Left renal pelvis (tissue), 4 donors: ENCODE measurements at places on chromosomes 2 and 18.
A peak's percentile ranks its signal among the peaks of the same experiment; 100 is the strongest.

DNA sequence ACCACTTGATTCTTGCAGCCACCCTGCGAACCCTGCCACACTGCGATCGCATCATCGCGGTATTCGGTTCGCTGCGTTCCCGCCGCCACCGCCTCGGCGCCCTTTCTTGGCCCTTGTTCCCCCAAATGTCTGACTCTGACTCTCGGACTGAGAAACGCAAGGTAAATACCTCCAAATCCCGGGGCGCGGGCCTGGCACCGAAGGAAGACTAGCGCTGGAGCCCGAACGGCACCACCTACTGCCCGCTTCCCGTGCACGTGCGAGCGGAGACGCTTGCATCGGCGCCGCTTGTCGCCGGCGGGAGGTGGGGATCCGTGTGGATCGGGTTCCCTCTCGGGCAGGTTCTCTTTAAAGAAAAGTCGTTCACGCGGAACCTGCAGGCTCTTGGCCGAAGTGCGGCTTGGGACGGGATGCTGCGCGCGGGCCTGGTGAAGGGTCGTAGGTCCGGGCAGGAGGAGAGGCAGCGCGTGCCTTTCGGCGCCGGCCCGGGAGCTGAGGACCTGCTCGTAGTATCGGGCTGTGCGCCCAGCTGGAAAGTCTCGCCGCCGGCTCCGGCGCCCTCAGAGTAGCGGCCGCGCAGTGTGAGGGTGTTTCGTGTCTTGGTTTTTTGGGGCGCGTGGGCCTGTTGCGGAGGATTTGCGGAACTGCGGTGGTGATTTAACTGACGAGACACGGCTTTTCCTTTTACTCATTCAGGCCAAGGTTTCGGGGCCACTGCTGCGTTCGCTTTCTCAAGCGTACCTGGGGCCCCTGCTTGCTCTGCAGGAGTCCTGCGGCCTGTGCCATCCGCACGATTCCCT lies 514 bp downstream of the BCL2L11 start:
- no peak for DNase-seq

GRCh38 chr2:24490690-24491541 lies at the start of gene NCOA1:
TSS of gene NCOA1 (plus strand) at chr2:24491254. CDS start at chr2:24658678, 167,424 bp downstream.
- DNase-seq = peak; percentile 70

- no peak for DNase-seq
These were observed 120.3 kb upstream of the SULT1C3 start for GRCh38 chr2:108119492-108119891.

- no peak for DNase-seq
These were observed 10.0 kb upstream of the D2HGDH start for GRCh38 chr2:241724259-241724974.

GRCh38 chr2:190970873-190971506 lies 43.0 kb downstream of the STAT1 start:
- no peak for DNase-seq

GRCh38 chr2:106582148-106583143 lies 95.3 kb downstream of the CD8B2 start:
- peak; percentile 83 for DNase-seq

- no peak for DNase-seq
These were observed 174.1 kb downstream of the UXS1 start for GRCh38 chr2:106020032-106020431.

GRCh38 chr2:166592750-166593149 lies 98.7 kb upstream of the SCN7A start:
- DNase-seq = no peak

GRCh38 chr2:210655229-210655975 lies 99.0 kb downstream of the CPS1 start:
- no peak for DNase-seq

DNA sequence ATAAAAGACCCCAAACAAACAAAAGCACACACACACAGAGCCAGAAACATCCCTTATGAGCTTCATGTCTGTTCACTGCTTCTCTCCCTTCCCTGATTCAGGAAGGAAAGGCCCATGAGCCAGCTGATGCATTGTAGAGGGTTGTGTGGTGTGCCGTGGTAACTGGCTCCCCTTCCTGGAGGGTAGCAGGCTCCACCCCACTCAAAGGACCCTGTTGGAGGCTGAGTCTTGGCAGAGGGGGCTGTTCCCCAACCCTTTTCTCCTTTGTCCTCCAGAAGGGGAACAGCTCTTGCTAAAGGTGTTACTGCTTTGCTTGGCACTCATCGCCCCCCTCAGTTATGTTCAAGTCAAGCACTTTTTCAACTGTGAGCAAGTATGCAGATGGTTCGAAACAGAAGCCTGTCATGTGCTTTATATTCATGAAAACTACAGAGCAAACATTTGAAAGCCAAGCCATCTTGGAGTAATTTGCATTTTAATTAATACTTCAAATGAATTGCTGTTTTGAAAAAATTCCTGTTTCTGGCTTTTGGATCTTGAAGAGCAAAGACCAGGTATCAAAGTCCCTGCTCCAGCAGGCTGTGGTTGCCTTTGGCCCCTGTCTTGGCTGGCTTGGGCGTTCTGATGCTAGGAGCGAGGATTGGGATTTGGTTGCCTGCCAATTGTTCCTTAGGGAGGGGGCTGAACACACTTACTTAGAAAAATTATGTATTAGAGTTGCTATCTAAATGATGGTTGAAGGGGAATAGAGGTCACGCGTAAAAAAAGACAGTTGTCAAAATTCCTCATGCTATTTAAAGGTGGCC lies 267.8 kb downstream of the TSN start:
- DNase-seq = no peak

GRCh38 chr2:108384662-108385393 lies 7.1 kb downstream of the SULT1C4 start:
- no peak for DNase-seq

DNA sequence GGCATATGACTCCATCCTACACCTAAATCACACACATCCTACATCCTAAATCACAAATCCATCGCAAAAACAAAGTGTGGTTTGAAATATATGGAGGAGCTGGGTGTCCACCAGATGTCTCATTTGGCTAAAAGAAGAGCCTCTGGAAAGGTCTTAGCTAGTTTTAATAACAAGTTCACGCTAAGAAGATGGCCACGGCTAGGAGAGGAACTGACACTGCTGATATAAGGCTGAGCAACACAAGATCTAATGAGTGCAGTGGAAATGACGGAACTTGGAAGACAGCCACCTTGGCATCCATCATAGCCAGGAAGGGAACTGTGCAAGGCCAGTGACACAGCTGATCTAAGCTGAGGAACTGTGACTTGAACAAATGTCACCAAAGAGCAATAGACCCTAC lies 60.0 kb upstream of the AGAP1 start:
- DNase-seq = no peak

GRCh38 chr2:157304811-157305722 lies 20.6 kb downstream of the ERMN start:
- DNase-seq = peak; percentile 30

DNA sequence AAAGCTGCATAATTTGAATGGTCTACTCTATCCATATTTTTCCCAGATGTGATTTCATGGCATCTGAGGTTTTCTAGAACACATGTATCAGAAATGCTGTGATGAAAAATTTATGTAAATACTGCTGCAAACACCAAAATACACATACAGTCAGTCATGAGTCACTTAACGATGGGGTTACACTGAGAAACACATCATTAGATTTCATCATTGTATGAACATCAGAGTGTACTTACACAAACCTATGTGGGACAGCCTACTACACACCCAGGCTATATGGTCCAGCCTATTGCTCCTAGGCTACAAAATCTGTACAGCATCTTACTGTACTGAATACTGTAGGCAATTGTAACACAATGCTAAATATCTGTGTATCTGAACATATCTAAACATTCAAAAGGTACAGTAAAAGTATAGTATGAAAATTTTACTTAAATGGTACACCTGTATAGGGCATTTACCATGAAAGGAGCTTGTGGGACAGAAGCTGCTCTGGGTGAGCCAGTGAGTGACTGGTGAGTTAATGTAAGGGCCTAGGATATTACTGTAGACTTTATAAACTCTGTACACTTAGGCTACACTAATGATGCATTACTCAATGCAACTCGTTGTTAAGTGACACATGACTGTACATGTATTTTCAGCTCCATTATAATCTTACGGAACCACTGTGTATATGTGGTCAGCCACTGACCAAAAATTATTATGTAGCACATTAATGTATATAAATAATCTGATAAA lies 33.5 kb downstream of the PNO1 start:
- no peak for DNase-seq

DNA sequence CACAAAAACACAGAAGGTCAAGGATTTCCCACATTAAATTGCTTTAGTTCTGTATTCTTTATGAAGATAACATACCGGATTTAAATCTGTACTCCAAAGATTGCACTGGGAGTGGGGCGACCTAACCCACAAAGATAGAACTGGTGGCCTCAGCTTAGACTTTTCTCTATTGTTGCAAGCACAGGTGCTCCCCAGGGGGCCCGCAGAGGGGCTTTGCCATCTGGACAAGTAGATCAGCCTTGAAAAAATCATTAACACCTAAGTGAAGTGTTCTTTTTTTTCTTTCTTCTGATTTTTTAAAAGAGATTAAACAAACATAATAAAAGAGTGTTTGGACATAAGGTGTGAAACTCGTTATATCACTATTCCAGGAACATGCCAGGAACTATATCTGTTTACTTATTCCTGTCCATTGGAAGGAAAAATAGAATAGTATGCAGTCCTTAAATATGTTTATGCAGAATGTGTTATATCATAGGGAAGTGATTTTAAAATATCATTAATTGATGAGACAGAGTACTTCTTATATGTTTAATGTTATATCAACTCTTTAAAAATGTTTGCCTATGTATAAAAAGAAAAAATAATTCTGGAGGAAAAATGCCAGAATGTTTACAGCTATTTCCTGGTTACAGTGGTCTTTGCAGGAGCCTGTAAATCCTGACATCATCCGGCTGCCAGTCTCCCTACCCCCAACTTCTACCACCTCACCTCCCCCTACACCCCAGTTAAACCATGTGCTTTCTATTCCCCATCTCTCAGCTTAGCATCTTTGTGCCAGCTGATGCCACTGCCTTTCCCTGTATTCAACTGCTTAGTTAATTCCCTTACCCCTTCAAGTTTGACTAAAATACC lies 679.2 kb downstream of the CNTNAP5 start:
- no peak for DNase-seq

DNA sequence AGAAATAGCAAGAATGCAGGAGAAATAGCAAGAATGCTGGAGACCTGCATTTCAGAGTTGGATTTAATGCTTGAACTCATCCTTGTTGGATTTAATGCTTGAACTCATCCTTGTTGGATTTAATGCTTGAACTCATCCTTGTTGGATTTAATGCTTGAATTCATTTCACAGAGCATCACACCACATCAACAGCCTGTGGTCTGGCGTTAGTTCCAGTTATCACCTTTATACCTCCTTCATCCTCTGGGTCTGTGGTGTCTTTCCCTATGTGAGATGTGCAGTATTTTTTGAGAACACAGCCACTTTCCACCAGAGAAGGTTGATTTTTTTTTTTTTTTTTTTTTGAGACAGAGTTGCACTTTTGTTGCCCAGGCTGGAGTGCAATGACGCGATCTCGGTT lies 546.4 kb upstream of the SOX11 start:
- no peak for DNase-seq

DNA sequence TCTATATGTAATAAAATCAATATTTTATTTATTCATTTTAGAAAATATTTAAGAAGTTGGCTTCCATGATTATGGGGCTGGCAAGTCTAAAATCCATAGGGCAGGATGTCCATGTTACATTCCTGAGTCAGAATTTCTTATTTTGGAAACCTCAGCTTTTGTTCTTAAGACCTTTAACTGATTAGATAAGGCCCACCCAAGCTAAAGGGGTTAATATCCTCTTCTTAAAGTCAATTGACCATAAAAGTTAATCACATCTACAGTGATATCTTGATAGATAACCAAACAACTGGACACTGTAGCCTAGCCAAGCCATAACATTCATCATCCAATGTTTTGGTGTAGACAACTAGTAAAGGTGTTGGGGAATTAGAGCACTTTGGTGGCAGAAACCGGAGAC lies 1035.4 kb upstream of the ZEB2 start:
- DNase-seq = no peak

GRCh38 chr2:147223553-147224060 lies 621.2 kb upstream of the ACVR2A start:
- no peak for DNase-seq

DNA sequence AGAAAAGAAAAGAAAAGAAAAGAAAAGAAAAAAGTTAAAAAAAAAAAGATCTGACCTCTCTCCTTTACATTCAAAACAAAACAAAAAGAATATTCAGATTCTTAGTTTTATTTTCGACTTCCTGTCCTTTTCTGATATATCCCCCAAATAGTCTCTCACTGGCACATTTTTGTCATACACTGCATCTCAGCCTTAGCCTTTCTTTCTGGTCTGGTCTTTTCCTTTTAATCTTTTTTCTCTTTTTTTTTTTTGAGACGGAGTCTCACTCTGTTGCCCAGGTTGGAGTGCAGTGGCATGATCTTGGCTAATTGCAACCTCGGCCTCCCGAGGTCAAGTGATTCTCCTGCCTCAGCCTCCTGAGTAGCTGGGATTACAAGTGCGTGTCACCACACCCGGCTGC lies 1.6 kb upstream of the RIOK3 start:
- no peak for DNase-seq

DNA sequence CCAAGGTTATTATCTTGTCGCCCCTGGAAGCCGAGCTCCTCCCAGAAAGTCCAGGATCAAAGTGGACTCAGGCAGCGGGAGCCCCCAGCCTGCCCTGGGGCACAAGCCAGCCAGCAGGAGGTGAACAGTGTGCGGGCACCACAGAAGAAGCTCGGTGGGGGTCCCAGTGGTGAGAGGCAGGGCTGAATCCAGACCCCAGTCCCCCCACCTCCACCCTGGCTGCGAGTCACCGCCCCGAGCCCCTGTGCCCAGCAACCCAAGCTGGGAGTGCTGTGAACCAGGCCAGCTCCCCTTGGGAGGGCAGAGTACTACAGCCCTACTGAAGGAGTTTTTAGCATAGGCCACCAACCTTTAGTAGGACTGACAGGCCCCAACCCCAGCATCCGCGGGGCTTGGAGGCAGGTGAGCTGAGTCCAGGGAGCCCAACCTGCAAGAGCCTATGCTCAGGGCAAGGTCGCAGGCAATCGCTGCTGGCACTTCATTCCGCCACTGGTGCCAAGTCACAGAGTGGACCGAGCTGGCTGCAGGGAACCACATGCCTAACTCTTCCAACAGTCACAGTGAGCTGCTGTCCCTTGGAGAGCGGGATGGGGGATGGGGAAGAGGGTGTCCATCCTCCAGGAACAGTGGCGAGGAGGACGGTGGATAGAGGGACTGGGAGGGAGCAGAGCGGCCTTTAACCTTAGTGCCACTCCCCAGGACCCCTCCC lies 3.0 kb downstream of the PIEZO2 start:
- no peak for DNase-seq

GRCh38 chr2:229043681-229044080 lies 227.4 kb downstream of the PID1 start:
- no peak for DNase-seq
